ENCODE measurements at places on chromosomes 2 and 18. TPM values are rescaled to one million over a fixed set of nuclear protein-coding genes. Genes with fewer than 3 reads are reported as not detected.

CHRND gene
- 0.11 TPM for polyA plus RNA-seq

EML6 gene
- 1.9 TPM for polyA plus RNA-seq

MRO gene
- 0.65 TPM for polyA plus RNA-seq

PKDCC gene
- 115 TPM for polyA plus RNA-seq

DUSP28 gene
- polyA plus RNA-seq, result 3.3 TPM

OSBPL6 gene
- polyA plus RNA-seq, result 1.5 TPM

MRPL44 gene
- 32.0 TPM for polyA plus RNA-seq

UBR3 gene
- polyA plus RNA-seq, result 2.3 TPM

PAX3 gene
- polyA plus RNA-seq, result 0.33 TPM

SERPINB8 gene
- polyA plus RNA-seq, result 0.27 TPM

C1D gene
- polyA plus RNA-seq, result 17.5 TPM

TM4SF20 gene
- not detected for polyA plus RNA-seq

DRC1 gene
- polyA plus RNA-seq, result 0.11 TPM

GEN1 gene
- 6.9 TPM for polyA plus RNA-seq

NT5DC4 gene
- polyA plus RNA-seq, result not detected

HTRA2 gene
- 37.6 TPM for polyA plus RNA-seq

LIMS1 gene
- 24.1 TPM for polyA plus RNA-seq

RPL31 gene
- polyA plus RNA-seq, result 904 TPM

GAL3ST2 gene
- 0.14 TPM for polyA plus RNA-seq

STPG4 gene
- not detected for polyA plus RNA-seq

MOGAT1 gene
- polyA plus RNA-seq, result 0.11 TPM

THSD7B gene
- 0.50 TPM for polyA plus RNA-seq

UGT1A6 gene
- polyA plus RNA-seq, result not detected

IL1B gene
- not detected for polyA plus RNA-seq

UGT1A8 gene
- polyA plus RNA-seq, result 0.03 TPM

ZNF2 gene
- 0.93 TPM for polyA plus RNA-seq

ANAPC1 gene
- 42.7 TPM for polyA plus RNA-seq

TRAPPC12 gene
- 35.0 TPM for polyA plus RNA-seq

EIPR1 gene
- 56.4 TPM for polyA plus RNA-seq

SOX11 gene
- 10.1 TPM for polyA plus RNA-seq

MTCL1 gene
- 16.6 TPM for polyA plus RNA-seq

CNTNAP5 gene
- polyA plus RNA-seq, result 0.13 TPM

RUFY4 gene
- polyA plus RNA-seq, result 0.66 TPM

ROCK1 gene
- polyA plus RNA-seq, result 4.2 TPM

WDR33 gene
- polyA plus RNA-seq, result 12.7 TPM

MC5R gene
- 1.1 TPM for polyA plus RNA-seq

IL36RN gene
- not detected for polyA plus RNA-seq

CNGA3 gene
- polyA plus RNA-seq, result 0.02 TPM

IL36G gene
- 0.06 TPM for polyA plus RNA-seq

NAT8 gene
- polyA plus RNA-seq, result not detected

ANTXR1 gene
- 15.8 TPM for polyA plus RNA-seq

Data from H1 (cell line).